ENCODE measurements at places on chromosomes 6 and 20.

- DNase-seq: no peak
These were observed 594 bp downstream of the ARFGEF3 start for GRCh38 chr6:138162111-138162954.

DNA sequence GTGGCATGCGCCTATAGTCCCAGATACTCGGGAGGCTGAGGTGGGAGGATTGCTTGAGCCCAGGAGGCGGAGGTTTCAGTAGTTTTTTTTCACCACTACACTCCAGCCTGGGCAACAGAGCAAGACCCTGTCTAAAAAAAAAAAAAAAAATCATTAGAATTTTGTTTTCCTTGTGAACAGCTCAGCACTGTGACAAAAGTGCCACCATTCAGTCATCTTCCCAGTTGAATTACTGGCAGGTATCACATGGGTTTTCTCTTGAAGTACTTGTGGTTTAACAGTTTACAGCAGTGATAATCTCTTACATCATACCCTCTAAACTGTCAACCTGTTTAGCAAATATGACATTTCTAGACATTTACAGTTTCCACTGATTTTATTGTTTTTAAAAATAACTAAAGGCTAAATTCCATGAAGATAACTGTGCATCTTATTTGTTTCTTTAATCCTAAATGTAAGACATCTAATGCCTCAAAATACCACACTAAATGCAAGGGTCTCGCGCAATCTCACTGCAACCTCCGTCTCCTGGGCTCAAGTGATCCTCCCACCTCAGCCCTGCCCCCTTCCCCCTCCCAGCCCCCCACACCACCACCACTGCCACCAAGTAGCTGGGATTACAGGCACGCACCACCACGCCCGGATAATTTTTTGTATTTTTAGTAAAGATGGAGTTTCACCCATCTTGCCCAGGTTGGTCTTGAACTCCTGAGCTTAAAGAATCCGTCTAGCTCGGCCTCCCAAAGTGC lies 7.0 kb downstream of the TRPC4AP start:
- DNase-seq: no peak

DNA sequence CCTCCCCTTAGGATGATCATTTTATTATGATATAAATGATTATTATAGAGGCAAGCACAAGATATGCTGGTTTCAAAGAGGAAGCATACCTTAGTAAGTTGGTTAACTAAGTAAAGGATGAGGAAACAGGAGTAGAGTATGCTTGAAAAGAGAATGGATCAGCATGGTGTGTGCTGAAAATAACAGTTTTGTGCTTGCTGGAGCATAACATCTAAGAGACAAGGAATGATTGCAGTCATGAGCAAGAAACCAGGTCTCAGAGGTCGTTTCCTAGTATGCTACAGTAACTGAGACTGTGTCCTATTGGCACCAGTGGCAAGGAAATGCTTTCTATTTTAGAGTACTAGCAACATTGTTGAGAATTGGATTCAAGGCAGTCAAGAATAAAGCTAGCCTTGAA lies 34.1 kb downstream of the CDC40 start:
- DNase-seq: no peak

- DNase-seq: no peak
These were observed 124.1 kb upstream of the LOC128125822 start for GRCh38 chr6:63448229-63448628.

GRCh38 chr20:46100988-46101387 lies 11.2 kb upstream of the NCOA5 start:
- DNase-seq: no peak

GRCh38 chr6:88360203-88360797 lies 194.2 kb upstream of the CNR1 start:
- DNase-seq: no peak

Data from left colon (tissue), 2 donors.